Stimulated activated CD8-positive, alpha-beta memory T cell treated with anti-CD3 and anti-CD28 coated beads, Interleukin-2, amount 100 ng/mL, for 48 hours (primary cell): ENCODE measurements at places on chromosomes 1 and 21.

DNA sequence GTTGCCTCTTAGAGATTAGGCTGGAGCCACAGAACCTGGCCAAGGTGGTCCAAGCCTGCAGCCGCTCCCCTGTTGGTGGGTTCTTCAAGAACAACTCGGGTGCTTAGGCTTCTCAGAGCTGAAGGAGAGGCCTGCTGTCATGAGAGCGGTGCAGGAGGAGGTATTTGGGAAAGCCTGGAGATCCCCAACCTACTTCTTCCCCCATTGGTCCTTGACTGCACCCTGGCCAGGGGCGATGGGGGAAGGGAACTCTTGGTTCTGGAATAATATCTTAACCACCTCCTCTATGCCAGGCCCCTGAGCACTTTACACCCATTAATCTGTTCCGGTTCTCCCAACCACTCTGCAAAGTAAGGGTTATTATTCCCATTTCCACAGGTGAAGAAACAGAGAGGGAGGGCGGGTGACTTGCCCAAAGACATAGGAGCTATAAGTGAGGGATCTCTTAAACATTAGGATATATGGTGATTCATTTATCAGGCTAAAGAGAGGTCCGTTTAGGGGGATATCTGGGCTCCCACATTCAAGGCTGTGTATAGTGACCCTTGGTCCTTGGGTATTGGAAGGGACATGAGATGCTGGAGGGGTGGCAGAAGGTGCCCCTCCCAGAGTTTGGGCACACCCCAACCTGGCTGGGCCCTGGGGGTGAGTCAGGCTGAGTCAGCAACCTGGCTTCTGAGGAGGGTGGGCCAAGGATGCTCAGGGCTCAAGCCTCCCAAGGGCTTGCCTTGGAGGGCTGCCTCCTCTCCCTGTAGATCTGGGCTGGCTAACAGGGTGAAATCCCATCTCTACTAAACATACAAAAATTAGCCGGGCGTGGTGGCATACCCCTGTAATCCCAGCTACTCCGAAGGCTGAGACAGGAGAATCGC, 5.2 kb downstream of the TRNP1 start:
- DNase-seq: no peak

- no peak for DNase-seq
These were observed 43.9 kb upstream of the FOXO6 start for GRCh38 chr1:41317361-41317760.

DNA sequence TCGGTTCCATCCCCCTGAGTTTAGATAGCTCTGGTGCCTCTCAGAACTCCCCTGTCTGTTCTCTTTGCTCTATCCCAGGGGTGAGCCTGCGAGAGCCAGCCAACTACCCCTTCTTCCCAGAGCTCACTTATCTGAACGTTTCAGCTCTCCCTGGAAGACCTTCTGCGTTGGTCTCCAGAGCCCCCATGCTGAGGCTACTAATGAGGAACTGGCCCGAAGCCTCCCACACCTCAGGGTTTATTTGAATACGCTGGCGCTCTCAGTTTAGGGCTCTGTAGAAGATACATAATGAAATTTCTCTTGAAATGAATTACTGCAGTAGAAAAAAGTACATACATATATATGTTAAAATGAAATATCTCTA, 43.5 kb downstream of the TCEANC2 start:
- DNase-seq: no peak

DNA sequence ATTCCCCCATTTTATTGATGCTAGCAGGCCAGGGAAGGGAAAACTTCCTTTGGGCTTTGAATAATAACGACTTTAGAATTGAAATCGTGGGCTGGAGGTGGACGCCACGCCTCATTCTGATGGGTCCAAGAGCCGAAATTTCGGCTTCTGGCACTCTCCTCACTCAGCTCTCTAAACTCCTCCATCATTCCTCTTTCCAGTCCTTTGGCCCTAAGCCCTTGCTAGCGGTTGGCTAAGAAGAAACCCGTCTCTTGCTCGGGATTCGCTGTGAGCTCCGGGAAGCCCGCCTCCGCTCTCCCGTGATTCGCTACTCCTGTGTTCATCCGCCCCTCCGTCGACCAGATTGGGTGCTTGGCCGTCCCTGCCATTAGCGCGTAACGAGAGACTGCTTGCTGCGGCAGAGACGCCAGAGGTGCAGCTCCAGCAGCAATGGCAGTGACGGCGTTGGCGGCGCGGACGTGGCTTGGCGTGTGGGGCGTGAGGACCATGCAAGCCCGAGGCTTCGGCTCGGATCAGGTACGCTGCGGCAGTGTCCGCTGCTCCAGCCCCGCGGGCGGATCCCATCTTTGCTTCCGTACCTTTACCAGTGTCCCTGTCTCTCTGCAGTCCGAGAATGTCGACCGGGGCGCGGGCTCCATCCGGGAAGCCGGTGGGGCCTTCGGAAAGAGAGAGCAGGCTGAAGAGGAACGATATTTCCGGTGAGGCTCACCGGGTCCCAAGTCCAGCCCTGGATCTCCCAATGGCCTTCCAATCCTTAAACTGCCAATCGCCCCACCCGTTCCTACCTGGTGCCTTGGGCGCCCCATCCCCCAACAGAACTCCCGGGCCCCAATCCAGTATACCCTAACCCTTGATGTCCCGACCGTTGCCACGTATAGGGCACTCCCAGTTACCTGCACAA, at the start of gene ATP5IF1:
ATP5IF1 (plus strand) TSS at position 370 of the 901 bp plus-strand sequence; CDS start at position 430, 60 bp downstream.
- DNase-seq: peak; percentile 93

- no peak for DNase-seq
These were observed 13.7 kb downstream of the KIAA1614 start for GRCh38 chr1:180926164-180926981.
